ENCODE measurements at places on chromosomes 7 and 10.

DNA sequence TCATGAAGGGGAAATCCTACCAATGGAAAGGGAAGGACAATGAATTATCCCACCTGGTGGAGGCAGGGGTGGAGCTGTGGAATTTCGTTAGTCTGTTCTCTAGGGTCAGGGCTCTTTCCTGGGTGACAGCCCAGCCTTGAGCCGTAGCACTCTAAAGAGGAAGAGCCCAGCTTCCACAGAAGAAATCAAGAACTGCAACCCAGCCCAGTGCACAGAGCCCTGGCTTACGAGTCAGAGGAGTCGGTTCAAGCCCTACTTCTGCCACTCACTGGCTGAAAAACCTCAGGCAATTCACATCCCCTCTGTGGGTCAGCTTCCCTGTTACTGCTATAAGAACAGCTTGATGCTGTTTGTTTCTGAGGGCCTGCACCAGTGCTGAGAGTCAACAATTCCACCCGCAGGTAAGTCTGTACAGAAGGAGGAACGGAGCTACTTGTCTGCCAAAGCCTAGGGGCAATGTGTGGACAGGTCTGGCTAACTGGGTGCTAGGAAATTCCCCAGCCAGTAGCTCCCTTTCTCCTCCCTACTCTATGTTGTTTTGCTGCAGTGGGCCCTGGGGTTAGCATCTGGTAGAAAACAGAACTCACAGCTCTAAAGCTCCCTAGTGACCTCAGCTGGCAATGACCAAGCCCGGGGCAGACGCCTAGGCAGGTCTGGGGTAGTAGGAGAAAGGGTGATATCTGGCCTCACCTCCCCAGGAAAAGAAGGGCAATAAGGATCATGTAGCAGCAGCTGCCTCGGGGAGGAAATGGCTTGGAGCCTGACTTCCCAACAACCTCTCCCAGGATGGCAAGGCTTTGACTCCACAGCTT is 3.3 kb downstream of the AVPI1 start:
- peak; percentile 65 for DNase-seq

DNA sequence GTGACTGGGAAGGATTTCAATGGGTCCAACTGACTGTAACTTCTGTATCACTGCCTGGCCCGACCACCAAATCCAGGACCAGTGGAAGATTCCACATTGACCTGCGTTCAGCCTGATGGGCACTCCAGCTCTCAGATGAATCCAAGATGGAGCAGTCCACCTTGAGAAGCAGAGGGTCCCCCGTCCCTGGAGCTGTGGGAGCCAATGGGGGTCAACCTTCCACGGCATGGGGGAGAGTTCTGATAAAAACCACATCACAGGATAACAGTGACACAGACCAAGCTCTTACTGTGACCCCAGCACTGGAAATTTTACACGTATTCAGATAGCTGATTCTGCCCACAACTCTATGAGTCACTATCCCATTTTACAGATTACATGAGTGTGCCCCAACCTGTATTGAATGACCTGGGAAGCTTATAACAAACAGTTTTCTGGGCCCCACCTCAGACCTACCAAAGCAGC is 11.2 kb downstream of the ZCCHC24 start:
- no peak for DNase-seq

- no peak for DNase-seq
These were observed 765.1 kb downstream of the SUGCT start for GRCh38 chr7:40899636-40900507.

GRCh38 chr7:14843755-14844154 is 58.8 kb downstream of the DGKB start:
- DNase-seq: no peak

DNA sequence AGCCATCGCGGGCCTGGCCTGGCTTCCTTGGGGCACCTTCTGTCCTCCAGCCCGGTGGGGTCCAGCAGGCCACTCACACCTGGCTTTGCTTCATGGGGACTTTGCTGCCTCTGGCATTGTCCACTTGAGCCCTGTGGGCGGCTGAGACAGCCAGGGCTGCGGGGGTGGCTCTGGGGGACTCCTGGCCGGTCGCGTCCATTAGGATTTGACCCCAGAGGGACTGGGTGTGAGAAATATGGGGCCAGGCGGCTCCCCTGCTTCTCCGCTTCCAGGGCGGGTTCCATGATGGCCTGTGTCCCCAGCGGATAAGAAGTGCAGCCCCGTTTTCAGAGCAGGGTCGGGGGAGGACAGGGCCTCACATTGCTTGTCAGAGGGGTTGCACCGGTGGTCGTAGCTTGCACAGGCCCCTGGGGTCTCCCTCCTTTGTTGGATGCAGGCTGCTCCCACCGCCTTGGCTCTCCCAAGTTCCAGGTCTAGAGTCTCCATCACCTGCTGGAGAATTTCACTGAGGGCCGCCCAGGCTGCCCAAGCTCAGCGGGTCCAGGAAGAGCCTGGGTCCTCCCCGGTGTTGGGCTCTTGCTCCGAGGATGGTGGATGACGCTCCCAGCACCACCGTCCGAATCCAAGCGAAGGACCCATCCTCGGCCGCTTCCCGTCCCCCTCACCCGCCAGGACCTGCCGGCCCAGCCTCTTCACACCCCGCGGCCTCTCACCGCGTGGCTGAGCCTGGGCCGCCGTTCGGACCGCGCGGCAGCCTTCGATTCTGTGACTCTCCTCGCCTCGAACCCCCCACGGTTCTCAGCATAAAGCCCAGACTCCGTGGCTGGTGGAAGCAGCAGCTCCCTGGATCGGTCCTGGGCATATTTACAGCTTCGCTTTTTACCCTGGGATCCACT is 140.1 kb downstream of the DYNC2I1 start:
- no peak for DNase-seq

DNA sequence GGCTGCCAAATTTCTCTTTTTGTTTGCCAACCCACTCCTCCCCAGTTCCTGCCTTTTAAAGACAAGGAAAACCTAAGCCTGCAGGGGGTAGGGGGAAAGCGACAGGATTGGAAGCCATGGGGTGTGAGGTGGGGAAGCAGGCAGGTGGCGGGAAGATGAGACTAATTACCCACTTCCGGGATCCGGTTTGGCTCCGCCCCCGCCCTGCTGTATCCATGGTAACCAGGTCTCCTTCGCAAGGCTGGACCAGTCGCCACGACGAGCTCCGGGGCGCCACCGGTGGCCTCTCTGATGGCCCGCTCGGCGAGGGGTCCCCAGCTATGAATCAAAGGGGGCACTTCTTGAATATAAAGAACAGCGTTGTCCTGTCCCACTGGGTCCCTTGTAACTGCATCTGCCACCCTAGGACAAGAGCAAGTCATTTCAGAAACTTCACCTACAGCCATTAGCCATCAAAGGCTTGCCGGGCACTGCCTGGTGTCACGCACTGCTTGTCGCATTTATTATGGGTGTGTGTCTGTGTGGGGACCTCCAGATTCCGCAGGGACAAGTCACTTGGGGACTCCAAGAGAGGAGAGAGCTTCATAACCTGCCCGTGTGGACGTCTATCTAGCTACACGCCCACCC is 55.4 kb upstream of the LMTK2 start:
- peak; percentile 89 for DNase-seq

GRCh38 chr10:113463777-113464176 is 89.1 kb upstream of the HABP2 start:
- no peak for DNase-seq

DNA sequence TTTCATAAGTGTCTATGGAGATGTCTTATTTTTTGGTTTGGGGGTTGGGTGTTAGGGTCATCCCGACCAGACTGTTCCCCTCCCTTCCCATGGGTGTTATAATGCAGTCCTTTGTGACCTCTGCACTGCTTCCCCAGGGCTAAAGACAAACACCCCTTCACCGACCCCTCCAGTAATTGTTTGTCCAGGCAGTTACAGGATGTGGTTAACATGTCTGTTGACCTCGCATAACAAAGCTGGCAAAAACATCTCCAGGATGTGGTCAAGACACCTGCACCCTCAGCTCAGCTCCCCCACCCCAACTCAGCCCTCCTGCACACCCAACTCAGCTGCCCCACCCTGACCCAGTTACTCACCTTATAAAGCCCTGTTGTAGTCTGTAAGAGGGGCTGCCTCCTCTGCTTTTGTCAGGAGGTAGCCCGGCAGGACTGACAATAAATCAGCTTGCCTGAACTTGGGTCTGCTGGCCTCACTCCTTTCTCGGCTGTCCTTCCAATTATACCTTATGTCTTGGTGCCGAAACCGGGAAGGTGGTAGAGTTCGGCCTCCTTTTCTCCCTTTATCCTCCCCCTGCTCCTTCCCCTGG is 102.2 kb downstream of the ZNF92 start:
- DNase-seq: no peak

GRCh38 chr7:50273870-50274269 is 30.6 kb upstream of the IKZF1 start:
- DNase-seq: no peak
